ENCODE measurements at places on chromosomes 11 and 22. TPM values are rescaled to one million over a fixed set of nuclear protein-coding genes. Genes with fewer than 3 reads are reported as not detected.
A peak's percentile ranks its signal among the peaks of the same experiment; 100 is the strongest.

OR52A5 gene
- total RNA-seq: not detected

MALAT1 gene
- 9,030 TPM for total RNA-seq

APOBEC3B gene
- not detected for total RNA-seq

ARFIP2 gene
- 40.2 TPM for total RNA-seq

APOBEC3G gene
- 0.30 TPM for total RNA-seq

POU2F3 gene
- total RNA-seq: 1.4 TPM

E2F8 gene
- total RNA-seq: 5.7 TPM

DNA sequence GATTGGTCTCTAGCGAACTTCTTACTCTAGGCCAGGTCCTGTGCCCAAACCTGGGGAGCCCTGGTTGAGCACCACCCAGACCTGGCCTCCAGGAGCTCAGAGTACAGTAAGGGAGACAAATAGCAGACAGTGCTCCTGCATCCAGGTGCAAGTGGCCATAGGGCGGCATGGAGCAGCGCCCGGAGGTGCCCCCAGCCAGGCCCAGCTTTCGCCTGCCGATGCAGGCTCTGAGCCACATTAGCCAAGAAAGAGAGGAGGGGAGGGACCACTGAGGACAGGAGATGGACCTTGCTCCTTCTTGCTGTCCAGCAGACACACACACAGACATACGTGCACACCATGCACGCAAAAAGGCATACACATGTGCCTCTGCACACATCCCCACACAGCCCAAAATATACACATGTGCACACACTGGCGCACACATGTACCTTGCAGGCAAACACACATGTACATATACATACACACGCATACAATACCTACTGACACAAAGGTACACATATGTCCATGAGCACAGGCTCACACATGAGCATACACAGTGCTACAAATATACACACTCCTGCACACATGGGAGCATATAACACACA is 68.7 kb upstream of the FGF3 start:
- no peak overlapping the region for H3K4me3 ChIP-seq
- no peaks in the 10 kb centered on the region for H3K36me3 ChIP-seq
- H3K27me3 ChIP-seq: peaks cover 31% of the 10 kb centered on the region

GRCh38 chr11:64933213-64933934 is 2.3 kb downstream of the GPHA2 start:
- no peak overlapping the region for H3K4me3 ChIP-seq
- H3K27ac ChIP-seq: no peak overlapping the region
- peaks cover 13% of the 10 kb centered on the region for H3K4me1 ChIP-seq
- no peak for DNase-seq
- H3K27me3 ChIP-seq: no peaks in the 10 kb centered on the region

DNA sequence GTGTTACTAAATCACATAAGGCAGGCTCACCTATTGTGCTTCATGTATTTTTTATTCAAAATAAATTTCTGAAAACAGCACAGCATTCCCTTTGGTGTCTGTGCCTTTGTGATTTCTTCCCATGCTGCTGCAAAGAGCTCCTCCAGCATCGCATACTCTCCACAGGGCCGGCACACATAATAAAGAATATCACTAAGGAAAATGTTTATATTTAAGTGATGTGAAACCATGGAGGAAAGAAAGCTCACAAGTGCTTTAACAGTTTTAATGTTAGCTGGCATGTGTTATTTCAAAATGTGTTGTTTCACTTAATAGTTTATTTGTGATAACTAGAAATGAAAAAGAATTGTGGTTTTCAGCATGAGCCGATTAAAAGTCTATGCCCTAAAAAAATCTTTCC is 241.3 kb upstream of the ANO3 start:
- no peaks in the 10 kb centered on the region for H3K27me3 ChIP-seq
- H3K27ac ChIP-seq: no peak overlapping the region
- H3K4me3 ChIP-seq: no peak overlapping the region
- no peak for DNase-seq

- H3K27ac ChIP-seq: peak overlapping the region; percentile 95
- DNase-seq: peak; percentile 85
- H3K27me3 ChIP-seq: no peaks in the 10 kb centered on the region
- H3K4me1 ChIP-seq: peaks cover 35% of the 10 kb centered on the region
- H3K4me3 ChIP-seq: peak overlapping the region; percentile 26
- no peaks in the 10 kb centered on the region for H3K36me3 ChIP-seq
Observed at GRCh38 chr11:93477684-93478234, 65.4 kb downstream of the SMCO4 start.

DNA sequence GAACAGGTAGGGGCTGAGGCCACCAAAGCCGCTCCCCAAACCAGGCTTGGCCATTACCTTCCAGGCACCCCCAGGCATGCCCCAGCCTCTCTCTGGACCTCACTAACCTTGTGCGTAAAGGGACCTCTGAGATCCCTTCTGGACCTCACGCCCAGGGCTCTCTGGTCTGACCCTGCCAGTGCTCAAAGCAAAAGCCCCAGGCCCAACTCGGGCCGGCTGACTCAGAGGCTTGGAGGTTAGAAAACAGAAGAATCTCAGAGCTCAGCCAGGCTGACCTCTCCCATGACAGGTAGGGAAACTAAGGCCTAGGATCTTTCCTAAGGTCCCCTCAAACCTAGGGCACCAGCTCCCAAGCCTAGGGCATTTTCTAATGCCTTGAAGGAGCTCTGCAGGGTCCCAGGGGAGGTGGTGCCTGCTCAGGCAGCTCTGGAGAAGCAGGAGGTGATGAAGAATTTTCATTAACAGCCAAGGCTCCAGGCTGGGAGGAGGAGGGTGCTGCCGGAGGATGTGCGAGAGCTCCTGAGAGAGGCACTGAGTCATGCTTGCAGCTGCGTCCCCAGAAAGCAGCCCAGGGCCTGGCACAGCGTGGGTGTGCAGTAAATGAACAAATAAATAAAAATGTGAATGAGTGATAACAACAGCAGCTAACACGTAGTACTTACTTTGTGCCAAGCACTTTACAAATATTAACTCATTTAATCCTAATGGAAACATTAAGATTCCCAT is 25.6 kb downstream of the ARRB1 start:
- no peaks in the 10 kb centered on the region for H3K36me3 ChIP-seq
- H3K27me3 ChIP-seq: no peaks in the 10 kb centered on the region
- no peak overlapping the region for H3K27ac ChIP-seq
- no peak for DNase-seq

- H3K4me1 ChIP-seq: no peaks in the 10 kb centered on the region
- no peaks in the 10 kb centered on the region for H3K27me3 ChIP-seq
- no peaks in the 10 kb centered on the region for H3K36me3 ChIP-seq
Observed at GRCh38 chr11:111521135-111521534, 6.6 kb downstream of the HOATZ start.

- no peak overlapping the region for H3K4me3 ChIP-seq
- no peak overlapping the region for H3K27ac ChIP-seq
- no peaks in the 10 kb centered on the region for H3K4me1 ChIP-seq
Observed at GRCh38 chr22:22408731-22409696, 99.5 kb downstream of the ZNF280B start.

DNA sequence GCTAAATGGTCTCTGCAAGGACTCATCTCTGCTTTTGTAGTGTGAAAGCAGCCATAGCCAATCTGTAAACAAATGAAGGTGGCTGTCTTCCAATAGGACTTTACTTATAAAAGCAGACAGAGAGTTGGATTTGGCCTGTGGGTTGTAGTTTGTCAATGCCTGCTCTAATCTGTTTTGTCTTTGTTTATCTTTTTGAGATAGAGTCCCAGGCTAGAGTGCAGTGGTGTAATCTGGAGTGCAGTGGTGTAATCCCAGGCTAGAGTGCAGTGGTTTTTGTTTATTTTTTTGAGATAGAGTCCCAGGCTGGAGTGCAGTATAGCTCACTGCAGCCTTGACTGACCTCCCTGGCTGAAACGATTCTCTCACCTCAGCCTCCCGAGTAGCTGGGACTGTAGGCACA is 8.6 kb downstream of the PPP6R3 start:
- H3K27ac ChIP-seq: no peak overlapping the region
- H3K36me3 ChIP-seq: no peaks in the 10 kb centered on the region
- DNase-seq: no peak
- H3K27me3 ChIP-seq: no peaks in the 10 kb centered on the region
- H3K4me3 ChIP-seq: no peak overlapping the region

GRCh38 chr22:39883057-39883456 is 10.5 kb downstream of the ENTHD1 start:
- H3K27me3 ChIP-seq: peaks cover 40% of the 10 kb centered on the region
- no peak overlapping the region for H3K27ac ChIP-seq
- no peak overlapping the region for H3K4me3 ChIP-seq
- H3K4me1 ChIP-seq: no peaks in the 10 kb centered on the region
- no peak for DNase-seq

DNA sequence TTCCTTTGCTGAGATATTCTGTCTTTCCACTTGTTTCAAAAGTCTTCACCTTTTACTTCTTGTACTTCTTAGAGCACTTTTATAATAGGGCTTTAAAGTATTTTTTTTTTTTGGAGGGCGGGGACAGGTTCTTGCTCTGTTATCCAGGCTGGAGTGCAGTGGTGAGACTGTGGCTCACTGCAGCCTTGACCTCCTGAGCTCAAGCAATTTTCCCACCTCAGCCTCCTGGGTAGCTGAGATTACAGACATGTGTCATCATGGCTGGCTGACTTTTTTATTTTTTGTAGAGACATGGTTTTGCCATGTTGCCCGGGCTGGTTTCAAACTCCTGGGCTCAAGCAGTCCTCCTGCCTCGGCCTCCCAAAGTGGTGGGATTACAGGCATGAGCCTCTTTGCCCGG is 57.9 kb downstream of the DYNC2H1 start:
- no peak overlapping the region for H3K27ac ChIP-seq
- H3K4me1 ChIP-seq: no peaks in the 10 kb centered on the region
- DNase-seq: no peak
- H3K4me3 ChIP-seq: no peak overlapping the region

GRCh38 chr11:35216962-35217678 is 78.1 kb downstream of the CD44 start:
- DNase-seq: no peak
- no peaks in the 10 kb centered on the region for H3K27me3 ChIP-seq
- no peaks in the 10 kb centered on the region for H3K4me1 ChIP-seq
- no peak overlapping the region for H3K4me3 ChIP-seq
- H3K36me3 ChIP-seq: no peaks in the 10 kb centered on the region

GRCh38 chr11:89489930-89490329 is 1.2 kb downstream of the NOX4 start:
- H3K4me3 ChIP-seq: peak overlapping the region; percentile 53
- no peak for DNase-seq
- H3K27me3 ChIP-seq: no peaks in the 10 kb centered on the region
- H3K36me3 ChIP-seq: no peaks in the 10 kb centered on the region
- H3K27ac ChIP-seq: no peak overlapping the region

GRCh38 chr22:39808081-39808480 is 85.5 kb downstream of the ENTHD1 start:
- no peak overlapping the region for H3K27ac ChIP-seq
- peaks cover 72% of the 10 kb centered on the region for H3K27me3 ChIP-seq
- H3K4me1 ChIP-seq: peaks cover 15% of the 10 kb centered on the region
- no peaks in the 10 kb centered on the region for H3K36me3 ChIP-seq
- H3K4me3 ChIP-seq: no peak overlapping the region

All from neural progenitor cell (in vitro differentiated cells).